ENCODE measurements at places on chromosomes 2 and 18. TPM values are rescaled to one million over a fixed set of nuclear protein-coding genes. Genes with fewer than 3 reads are reported as not detected.

GRCh38 chr2:241417626-241418025 is 61.5 kb downstream of the FARP2 start:
- no peak overlapping the region for H3K27ac ChIP-seq
- H3K36me3 ChIP-seq, result peaks cover 35% of the 10 kb centered on the region
- no peaks in the 10 kb centered on the region for H3K4me1 ChIP-seq

GRCh38 chr2:189613077-189613636 is 32.6 kb upstream of the SLC40A1 start:
- DNase-seq, result no peak
- no peak overlapping the region for H3K4me3 ChIP-seq
- no peaks in the 10 kb centered on the region for H3K27me3 ChIP-seq
- peaks cover 4% of the 10 kb centered on the region for H3K4me1 ChIP-seq
- no peaks in the 10 kb centered on the region for H3K36me3 ChIP-seq

Gene ZNF385B
- 2.2 TPM for total RNA-seq

- no peak overlapping the region for H3K27ac ChIP-seq
- DNase-seq, result no peak
- H3K4me1 ChIP-seq, result peaks cover 22% of the 10 kb centered on the region
These were observed 22.0 kb downstream of the DOCK10 start for GRCh38 chr2:225020168-225020849.

DNA sequence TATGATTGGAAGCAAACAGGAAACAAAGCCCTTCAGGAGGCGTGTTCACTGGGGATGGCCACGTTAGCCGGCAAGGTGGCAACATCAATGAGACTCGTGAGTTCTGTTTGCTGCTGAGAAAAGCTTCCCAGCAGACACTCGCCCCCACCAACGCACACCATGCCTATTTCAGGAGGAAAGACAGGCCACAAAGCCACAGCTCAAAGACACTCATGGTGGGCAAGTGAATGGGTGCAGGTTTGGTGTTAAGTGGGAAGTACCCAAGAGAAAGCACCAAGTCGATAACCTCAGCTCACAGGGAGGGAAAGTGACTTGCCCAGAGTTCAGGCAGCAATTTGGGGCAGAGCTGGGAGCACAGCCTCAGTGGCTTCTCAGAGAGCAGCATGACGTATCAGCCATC is 10.5 kb upstream of the MTERF4 start:
- H3K27ac ChIP-seq, result no peak overlapping the region
- H3K4me3 ChIP-seq, result no peak overlapping the region
- H3K27me3 ChIP-seq, result no peaks in the 10 kb centered on the region

Gene LTBP1
- 33.8 TPM for total RNA-seq

GRCh38 chr2:232111551-232111950 is 150.0 kb downstream of the DIS3L2 start:
- peaks cover 24% of the 10 kb centered on the region for H3K4me1 ChIP-seq
- no peak for DNase-seq
- H3K27me3 ChIP-seq, result no peaks in the 10 kb centered on the region
- H3K27ac ChIP-seq, result no peak overlapping the region
- H3K36me3 ChIP-seq, result no peaks in the 10 kb centered on the region

Gene GALNT13
- total RNA-seq, result 8.8 TPM

Gene TRAPPC8
- 45.4 TPM for total RNA-seq

- no peaks in the 10 kb centered on the region for H3K36me3 ChIP-seq
- H3K27ac ChIP-seq, result no peak overlapping the region
- H3K4me1 ChIP-seq, result no peaks in the 10 kb centered on the region
- H3K27me3 ChIP-seq, result no peaks in the 10 kb centered on the region
These were observed 95.6 kb upstream of the KCNH7 start for GRCh38 chr2:162934191-162934590.

Gene CDH2
- 16.9 TPM for total RNA-seq

- H3K4me1 ChIP-seq, result 0 out of 2 replicates have a peak, but pooled peaks cover 3% of the 10 kb centered on the region
- H3K27ac ChIP-seq, result no peak overlapping the region
- no peaks in the 10 kb centered on the region for H3K36me3 ChIP-seq
- no peak overlapping the region for H3K4me3 ChIP-seq
- peaks cover 3% of the 10 kb centered on the region for H3K27me3 ChIP-seq
These were observed 241.4 kb upstream of the FBXO11 start for GRCh38 chr2:48147719-48148118.

Gene TCF23
- 0.14 TPM for total RNA-seq

Data from WTC11 (cell line).